Activated CD8-positive, alpha-beta memory T cell treated with anti-CD3 and anti-CD28 coated beads for 1 hour (primary cell): ENCODE measurements at places on chromosomes 3 and 15.
A peak's percentile ranks its signal among the peaks of the same experiment; 100 is the strongest.

GRCh38 chr3:29764041-29764440 is 483.2 kb downstream of the RBMS3 start:
- DNase-seq: no peak

DNA sequence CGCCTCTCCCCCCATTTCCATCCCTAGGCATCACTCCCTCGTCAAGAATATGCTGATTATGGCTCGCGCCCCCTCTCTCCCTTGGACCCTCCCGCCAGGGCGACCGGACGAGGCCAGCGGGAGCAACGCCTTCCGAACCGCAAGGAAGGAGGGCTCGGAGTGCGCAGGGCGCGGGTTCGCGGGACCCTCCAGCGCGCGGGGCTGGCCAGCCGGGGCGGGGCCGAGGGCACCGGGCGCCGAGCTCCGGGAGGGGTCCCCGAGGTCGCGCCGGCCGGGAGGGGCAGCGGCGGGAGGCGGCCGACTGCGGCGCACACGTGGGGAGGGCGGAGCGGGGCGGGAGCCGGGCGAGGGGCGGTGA is 483 bp downstream of the EHD4 start:
- no peak for DNase-seq

GRCh38 chr3:166809520-166809919 is 570.6 kb downstream of the ZBBX start:
- DNase-seq: no peak

- no peak for DNase-seq
Observed at GRCh38 chr3:107928084-107928445, 162.8 kb downstream of the CD47 start.

DNA sequence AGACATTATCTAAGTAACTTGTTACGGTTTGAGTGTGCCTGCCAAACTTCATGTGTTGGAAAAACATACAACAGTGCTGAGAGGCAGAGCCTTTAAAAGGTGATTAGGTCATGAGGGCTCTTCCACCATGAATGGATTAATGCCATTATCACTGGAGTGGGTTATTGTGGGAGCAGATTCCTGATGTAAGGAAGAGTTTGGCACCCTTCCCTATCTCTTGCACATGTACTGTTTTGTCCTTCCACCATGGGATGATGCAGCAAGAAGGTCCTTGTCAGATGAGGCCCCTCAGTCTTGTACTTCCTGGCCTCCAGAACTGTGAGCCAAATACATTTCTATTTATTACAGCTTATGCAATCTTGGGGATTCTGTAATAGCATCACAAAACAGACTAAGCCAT is 413.9 kb downstream of the EPHA3 start:
- no peak for DNase-seq

DNA sequence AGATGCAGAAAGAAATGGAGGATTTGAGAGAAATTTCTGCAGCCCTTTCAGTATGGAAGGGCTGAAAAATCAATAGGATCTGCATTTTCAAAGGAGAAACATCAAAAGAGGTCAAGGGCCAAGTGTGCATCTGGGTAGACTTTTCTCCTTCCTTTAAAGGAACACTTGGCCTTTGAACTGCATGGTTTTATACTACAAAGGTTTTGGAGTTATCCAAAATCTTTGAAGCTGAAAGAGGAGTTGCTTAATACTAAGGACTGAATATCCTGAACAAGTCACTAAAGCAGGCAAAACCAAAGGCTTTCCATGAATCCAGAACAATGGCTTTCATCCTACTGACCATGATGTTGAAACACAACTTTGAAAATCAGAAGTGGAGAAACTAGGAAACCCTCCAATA is 553.7 kb upstream of the LMCD1 start:
- DNase-seq: no peak

DNA sequence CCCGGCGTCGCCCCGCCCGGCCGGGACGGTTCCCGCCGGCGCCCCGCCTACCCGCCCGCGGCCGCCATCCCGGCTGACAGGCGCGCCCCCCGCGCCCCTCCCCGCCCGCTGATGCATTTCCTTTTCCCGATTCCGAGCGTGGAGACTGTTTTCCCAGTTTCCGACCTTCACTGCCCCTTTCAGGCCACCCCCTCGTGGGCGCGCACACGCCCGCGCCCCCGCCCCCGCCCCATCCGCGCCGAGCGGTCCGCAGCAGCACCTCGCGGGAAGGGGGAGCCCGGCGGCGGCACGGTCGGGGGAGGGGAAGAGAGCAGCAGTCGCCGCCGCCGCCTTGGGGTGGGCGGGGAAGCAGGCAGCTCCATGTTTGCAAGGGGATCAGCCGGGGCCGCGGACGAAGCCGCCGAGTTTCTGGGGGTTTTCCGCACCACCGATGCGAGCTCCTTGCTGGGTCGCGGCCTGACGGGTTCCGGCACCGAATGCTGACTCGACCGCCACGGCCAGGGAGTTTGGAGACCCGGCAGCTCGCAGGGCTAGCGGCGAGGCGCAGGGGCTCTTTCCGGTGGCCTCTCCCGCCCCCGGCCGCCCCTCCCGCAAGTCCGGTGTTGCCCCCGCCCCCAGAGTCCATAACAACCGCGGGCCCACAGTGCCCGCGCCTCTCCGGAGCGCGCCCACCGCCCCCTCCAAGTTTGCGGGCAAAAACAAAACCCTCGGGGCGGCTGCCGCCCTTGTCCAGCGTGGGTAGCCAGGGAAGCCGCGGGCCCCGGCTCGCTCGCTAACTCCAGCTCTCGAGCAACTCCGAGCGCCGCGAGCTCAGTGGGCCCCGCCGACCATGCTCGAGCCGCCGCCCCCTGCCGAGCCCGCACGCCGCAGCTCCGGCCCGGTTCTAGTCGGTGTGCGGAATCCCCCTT is 3.2 kb upstream of the SIN3A start:
- DNase-seq: peak; percentile 70

DNA sequence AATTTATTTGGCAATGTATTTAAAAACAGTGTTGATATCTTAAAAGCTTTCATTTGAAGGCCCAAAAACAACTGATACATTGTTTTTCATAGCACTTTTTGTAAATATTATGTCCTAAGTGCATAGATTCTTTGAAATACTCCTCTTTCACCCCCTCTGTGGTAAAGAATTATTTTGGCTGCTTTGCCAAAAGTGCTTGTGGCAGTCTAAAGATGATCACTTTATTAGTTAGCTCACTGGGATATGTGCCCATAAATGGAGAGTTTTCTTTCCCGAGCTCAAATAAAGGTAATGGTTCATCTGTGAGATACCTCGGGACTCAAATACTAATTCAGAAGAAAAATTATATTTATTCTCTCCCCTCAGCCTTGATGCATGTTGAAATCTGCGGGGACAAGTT is 16.7 kb downstream of the AKAP13 start:
- DNase-seq: no peak

DNA sequence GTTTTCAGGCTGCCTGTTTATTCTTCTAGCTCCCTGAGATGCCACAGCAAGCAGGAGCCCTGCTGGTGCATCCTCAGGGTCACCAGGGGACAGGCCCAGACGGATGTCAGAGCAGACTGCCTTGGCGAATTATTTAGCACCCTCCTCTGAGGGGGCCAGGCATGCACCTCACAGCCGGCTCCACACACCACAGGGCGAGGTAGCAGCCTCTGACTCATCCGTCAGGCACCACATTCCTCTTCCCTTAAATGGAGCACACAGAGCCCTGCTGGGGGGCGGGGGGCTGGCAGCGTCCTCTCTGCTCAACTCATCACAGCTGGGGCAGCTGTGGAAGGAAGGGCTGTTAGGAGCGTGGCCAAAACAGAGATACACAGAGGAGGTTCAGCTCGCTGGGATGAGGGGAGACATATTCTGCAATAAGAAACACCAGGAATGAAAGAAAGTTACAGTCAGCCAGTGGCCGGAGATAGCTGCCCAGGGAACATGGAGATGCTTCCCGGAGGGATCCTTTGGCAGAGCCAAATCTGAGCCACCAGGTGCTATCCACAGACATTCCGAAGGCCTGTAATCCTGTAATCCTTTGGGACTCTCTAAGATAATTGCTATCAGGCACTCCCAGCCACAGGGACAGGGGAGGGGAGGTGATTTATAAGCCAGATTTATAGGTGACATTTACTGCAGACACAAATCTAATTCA is 13.9 kb upstream of the PRICKLE2 start:
- DNase-seq: no peak

DNA sequence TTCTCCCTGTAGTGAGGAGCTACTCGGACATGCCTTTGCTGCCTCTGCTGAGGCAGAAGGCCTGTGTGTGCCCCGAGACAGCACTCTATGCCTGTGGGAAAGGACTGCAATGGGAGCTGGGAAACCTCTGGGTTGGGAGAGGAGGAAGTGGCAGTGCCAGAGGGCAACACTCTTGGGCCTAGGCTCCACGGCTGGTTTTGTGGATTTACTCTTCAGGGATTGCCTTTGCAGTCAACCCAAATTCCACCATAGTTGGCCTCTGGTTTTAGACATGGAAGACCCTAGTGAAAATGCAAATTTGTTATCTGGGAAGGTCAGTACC is 46.8 kb downstream of the ITGA11 start:
- DNase-seq: no peak
